Cortex of kidney (tissue), 1 donor: ENCODE measurements at places on chromosomes 7 and 10.

- DNase-seq: no peak
Observed at GRCh38 chr7:27191833-27192545, 7.0 kb upstream of the HOXA11 start.

DNA sequence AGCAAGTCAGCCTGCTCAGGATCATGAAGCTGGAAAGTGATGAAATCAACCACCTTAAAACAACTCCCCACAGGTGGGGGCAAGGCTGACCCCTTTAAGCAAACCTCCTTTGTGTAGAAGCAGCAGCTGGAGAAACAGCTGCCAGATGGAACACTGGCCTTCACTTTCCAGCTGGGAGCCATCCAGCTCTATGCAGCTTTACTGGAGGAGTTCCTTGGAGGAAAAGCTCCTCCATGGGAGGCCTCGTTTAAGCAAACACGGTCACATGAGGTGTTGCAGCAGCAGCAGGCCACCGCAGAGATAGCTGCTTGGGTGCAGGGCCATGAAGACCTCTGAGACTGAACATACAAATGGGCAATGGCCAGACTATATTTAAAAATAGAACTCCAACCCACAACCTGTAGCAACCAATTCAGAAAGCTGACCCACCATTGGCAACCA, 13.0 kb upstream of the DLG5 start:
- no peak for DNase-seq

GRCh38 chr7:924541-925231, 29.8 kb downstream of the ADAP1 start:
- no peak for DNase-seq

GRCh38 chr7:68853254-68853653, 745.0 kb upstream of the AUTS2 start:
- DNase-seq: no peak

DNA sequence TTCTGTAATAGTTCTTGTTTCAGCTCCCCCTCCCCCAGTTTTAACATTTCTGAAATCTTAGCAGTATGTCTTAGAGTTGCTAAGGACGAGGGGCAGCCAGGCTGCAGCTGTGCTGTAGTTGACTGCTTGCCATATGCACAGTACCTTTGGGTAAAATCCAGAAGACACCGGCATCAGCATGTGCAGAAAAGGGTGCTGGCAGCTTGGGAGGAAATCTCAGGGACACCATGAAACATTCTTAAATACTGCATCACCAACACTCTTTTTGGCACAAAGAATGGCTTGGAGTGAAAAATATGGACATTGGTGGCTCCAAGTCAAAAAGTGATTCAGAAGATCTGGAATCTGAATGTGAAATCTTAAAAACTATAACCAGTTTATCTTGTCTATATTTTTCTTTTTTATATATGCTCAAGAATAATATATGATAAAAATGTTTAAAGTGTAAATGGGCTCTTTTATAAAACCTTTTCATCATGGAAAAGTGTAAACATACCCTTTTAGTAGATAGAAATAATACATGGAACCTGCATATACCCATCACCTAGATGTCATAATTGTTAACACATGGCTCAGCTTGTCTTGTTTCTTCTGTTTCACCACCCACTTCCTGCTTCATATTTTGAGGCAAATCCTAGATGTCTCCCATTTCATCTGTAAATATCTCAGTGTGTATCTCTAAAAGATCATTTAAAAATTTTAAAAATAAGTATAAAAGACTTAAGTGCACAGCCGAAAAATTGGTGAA, 34.4 kb upstream of the ARMS2 start:
- no peak for DNase-seq

DNA sequence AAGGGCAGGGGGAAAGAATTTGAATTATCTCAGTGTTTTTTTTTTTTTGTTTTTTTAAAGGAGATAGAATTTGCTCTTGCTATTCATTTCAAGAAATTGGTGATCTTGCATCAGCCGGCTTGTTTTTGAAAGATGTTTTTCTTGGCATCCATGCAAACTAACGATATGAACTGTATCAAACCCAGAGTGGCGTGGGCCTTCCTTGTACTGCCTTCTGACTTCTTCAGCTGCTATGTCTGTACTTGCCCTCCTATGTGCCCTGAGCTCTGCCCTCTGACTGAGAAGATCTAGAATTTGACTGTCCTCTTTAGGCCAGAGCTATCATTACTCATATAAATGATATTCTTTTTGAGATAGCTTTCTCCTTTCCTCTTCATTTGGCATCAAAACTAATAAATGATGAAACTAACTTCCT, 183.1 kb downstream of the EXOC4 start:
- no peak for DNase-seq

DNA sequence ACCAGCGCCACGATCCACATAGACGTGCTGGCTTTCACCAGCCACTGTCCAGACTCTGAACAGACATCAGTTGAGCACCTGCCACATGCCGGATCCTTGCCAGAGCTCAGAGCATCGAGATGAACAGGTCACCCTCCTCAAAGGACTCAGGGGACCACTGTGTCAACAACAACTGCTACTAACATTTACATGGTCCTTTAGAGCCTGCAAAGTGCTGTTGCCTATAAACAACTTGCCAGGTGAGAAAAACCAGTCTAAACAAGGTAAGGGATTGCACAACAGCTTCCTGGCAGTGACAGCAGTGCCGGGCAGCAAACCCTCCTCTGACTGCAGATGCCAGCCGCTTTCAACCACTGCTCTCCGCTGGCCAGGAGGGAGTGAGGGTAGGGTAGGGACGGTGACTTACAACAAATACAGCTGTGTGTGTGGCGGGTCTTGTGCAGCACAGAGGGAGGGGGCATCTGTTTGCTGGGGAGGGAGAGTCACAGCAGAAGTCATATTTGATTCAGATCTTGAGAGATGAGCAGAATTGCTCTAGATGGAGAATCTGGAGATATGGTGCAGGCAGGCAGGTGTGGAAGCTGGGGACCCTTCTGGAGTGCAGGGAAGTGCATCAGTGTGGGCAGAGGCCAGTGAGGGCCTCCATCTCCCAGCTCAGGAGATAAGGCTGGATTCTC, 32.8 kb upstream of the RHEB start:
- no peak for DNase-seq

DNA sequence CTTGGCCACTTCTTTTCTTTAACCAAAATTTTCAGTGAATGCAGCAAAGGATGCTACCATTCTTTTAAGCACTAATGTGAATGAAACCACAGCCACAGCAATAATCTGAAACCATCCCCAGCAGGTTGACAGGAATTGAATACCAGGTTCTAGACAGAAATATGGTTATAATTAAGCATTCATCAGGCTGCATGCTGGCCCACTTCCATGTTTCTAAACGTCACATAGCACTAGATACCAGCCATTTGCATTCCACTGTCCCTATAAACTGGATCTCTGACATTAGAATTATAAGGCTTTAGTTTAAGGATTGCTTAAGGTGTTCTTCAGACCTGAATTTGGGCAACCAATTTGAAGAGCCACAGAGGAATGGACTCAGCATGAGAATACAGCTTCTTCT, 340.8 kb upstream of the KLF6 start:
- no peak for DNase-seq

- DNase-seq: no peak
Observed at GRCh38 chr7:7922684-7923385, 45.8 kb upstream of the GLCCI1 start.

- DNase-seq: no peak
Observed at GRCh38 chr7:47501406-47501805, 80.5 kb downstream of the TNS3 start.

DNA sequence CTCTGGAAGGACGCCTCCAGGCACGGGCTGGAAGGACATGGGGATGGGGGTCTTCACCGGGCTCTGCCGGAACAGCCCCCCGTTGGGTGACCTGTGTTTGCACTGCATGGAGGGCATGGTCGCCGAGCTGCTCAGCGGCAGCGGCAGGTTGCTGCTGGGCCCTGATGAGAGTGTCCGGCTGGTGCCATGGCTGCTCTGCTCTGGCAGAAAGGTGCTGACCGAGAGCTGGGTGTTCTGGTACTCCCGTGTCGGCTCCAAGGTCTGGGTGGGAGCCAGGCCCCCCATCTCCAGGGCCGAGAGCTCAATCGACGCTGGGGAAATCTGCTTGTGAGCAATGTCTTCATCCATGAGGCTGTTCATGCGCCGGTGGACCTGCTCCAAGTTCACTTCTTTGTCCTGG, 764.3 kb downstream of the GRID1 start:
- DNase-seq: no peak

GRCh38 chr10:46328853-46329689, 42.3 kb downstream of the ANTXRL start:
- DNase-seq: no peak

DNA sequence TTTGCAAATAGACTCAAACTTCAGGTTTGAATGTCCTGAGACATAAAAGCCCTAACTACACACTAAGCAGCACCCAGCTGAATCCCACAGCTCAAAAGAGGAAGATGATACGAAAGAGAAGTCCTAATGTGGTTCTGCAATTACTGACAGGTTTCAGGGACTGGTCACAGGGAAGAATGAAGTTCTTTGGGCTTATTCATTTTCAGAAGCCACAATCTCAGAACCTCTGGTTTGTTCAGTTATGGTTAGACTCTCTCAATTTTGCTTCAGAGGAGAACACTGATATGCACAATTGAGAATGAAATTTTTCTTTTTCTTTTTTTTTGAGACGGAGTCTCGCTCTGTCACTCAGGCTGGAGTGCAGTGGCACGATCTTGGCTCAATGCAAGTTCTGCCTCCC, 94.6 kb upstream of the FAM180A start:
- no peak for DNase-seq

DNA sequence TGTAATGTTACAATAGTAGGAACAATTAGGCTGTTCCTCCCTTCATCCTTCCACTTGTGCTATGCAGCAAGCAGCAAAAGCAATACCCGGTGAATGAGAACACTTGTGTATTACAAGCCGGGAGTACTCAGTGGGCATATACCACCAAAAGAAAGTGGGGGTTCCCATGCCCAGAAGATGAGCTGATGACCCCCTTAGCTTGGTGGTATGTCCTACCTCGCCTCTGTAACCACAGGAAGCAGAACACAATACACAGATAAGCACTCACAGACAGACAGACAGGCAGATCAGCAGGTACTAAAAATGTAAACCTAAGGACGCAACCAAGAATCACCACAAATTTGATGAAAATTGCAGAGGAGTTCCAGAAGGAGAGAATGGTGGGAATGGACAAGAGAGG, 15.5 kb upstream of the KIF20B start:
- DNase-seq: no peak

- DNase-seq: no peak
Observed at GRCh38 chr7:155203059-155203881, 94.4 kb upstream of the INSIG1 start.

GRCh38 chr7:9621927-9622326, 1188.5 kb downstream of the NXPH1 start:
- DNase-seq: no peak

DNA sequence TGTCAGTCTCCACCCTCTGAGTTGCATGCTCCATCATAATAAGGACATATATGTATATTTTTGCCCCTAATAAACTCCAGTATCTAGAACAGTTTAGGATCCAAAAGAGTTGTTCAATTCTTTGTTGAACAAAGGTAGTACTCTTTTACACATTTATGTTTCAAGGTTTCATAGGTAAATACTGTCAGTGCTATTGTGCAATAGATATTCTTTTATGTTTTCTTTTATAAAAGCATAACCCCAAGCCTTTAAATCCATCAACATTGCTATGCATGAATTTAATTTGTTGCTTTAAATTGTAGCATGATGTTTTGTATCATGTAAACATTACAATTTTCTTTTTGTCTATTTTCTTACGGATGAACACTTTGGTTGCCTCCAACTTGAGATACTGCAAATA, 469.7 kb upstream of the COBL start:
- DNase-seq: no peak

DNA sequence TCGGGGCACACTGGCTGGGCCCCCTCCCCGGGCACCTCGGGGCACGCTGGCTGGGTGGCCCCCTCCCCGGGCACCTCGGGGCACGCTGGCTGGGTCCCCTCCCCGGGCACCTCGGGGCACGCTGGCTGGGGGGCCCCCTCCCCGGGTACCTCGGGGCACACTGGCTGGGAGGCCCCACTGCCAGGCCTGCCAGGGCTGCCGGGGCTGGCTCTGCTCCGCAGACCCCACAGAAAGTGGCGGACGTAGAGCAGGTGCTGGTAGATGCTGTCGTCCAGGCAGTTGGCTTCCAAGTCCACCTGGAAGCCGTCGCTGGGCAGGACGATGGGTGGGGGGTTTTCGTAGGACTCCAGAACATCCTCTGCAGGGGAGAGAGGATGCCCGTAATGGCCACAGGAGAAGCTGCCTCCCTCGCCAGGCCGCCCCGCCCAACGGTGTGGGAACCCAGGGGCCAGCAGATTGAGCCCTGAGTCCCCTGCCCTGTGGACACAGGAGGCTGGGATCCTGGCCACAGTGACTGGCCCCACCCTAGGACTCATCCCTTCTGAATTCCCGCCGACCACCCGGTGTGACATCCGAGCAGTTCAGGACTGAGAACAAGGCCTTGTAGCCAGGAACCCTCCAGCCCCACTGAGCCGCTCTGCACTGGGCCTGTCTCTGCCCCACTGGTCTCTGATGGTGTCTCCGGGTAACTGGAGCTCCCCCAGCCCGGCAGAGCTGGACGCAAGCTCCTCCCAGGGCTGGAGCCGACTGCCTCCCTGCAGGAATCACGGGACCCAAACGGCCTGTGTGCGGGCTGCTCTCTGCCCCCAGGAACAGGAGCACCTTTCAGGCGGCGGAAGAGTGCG, 28.2 kb downstream of the AP5Z1 start:
- DNase-seq: no peak

- no peak for DNase-seq
Observed at GRCh38 chr7:74587435-74588126, 69.9 kb upstream of the GTF2I start.

- peak; percentile 17 for DNase-seq
Observed at GRCh38 chr7:108002726-108003598, at the start of gene LAMB1. Gene LAMB1, minus strand, starts transcription at chr7:108003161. Its CDS starts 276 bp downstream, at chr7:108002885.

DNA sequence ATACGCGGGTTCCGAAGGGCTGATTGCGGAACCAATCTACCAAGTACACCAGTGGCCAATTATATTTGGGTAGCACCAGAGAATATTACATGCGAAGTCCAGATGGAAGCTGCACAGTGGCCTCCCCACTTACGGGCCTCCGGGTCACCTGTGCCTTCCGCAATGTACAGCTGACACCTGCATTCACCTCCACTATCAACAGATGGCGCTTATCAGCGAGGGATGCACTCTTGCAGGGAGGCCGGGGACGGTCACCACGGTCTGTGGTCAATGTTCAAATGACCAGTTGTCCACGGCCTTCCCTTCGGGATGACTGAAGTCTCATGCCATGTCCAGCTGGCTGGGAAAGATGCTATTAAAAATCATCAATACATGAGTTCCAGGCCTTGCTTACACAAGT, 47.6 kb downstream of the SLIT1 start:
- no peak for DNase-seq
